ENCODE measurements at places on chromosomes 2 and 18.

DNA sequence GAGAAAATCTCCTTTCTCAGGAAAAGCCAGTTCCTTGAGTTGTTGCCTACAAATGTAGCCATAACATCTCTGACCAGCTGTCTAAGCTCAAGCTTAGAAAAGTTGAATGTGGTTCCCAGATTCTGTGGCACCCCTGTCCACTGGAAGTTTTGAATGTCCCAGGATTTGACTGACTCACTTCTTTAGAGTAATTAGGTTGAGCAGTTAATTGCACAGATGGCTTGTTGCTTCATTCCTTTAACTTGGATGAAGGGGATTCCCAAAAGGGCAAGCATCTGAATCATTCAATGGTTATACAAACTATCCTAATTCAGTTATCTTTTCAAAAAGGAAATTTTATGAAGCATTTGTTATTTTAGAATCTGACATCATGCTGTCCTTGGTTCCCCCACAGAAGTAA lies 374.7 kb downstream of the LNPK start:
- no peak for DNase-seq

DNA sequence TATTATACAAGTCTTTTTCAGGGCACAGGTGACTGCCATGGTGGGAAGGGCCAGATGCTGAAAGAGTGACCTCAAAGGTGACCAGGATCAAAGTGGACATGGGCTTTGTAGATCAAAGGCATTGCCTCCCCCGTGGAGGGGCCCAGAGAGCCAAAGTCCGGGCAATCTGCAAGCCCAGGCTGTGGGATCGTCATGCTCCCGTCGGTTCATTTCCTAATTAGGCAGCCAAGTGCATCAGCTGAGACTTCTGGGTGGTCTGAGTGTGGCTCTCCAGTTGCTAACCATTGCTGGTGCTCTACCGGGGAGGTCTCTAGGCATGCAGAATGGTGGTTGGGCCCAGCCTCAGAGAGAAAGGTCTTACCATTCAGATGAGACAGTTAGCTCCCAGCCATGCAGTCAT lies 61.6 kb downstream of the TRIB2 start:
- no peak for DNase-seq

- DNase-seq = no peak
Measured at GRCh38 chr2:88597168-88597567, 30.1 kb downstream of the EIF2AK3 start.

- DNase-seq = no peak
Measured at GRCh38 chr18:69557282-69557681, 156.6 kb downstream of the DOK6 start.

- DNase-seq = no peak
Measured at GRCh38 chr2:72051971-72052505, 95.6 kb downstream of the CYP26B1 start.

- no peak for DNase-seq
Measured at GRCh38 chr2:234111523-234111922, 61.0 kb downstream of the SPP2 start.

DNA sequence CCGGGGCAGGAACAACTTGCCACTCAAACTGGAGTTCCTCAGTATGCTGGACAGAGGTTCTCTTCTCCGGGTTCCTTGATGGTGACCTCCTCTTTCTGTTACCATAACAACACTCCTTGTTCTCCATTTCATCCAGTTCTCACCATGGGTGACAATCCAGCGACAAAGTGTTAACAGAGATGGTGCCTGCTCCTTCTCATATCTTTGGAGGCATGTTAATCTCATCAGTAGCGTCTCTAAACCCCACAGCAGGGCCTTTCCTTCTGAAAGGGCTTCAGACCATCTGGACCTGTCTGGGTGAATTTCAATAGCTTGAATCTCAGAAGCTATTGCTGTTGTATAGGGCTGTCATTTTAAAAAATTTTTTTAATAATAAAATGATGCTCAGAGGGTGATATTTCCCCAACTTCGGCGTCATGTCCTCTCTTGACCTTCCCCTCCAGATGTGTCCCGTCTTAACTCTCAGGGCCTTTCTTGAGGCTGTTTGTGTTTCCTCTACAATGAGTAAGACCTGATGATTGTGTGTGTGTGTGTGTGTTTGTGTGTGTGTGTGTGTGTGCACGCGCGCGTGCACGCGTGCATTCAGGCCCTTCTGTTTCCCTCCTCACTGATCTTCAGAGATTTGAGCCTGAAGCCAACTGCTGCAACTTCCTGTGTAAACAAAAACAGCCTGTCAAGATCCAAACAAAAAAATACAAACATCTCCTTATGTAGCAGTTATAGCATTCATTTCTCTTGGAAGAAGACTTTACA lies 24.3 kb upstream of the CETN1 start:
- no peak for DNase-seq

DNA sequence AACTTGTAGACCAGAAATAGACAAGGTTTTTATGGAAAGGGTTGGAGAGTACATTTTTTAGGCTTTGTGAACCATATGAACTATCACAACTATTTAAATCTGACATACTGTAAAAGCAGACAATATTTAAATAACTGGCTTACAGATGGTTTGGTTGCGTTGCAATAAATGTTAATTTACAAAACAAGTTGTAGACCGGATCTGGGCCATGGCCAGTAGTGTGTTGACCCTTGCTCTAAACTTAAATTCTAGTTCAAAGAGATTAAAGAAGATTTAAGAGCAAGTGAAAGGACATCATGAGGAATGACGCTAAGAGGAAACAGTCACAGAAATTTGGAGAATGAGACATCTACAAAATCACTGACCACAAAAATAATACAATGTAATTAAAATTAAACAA lies 652.7 kb downstream of the DCDC2C start:
- DNase-seq = no peak

GRCh38 chr18:25299426-25300300 lies 52.3 kb downstream of the ZNF521 start:
- no peak for DNase-seq

DNA sequence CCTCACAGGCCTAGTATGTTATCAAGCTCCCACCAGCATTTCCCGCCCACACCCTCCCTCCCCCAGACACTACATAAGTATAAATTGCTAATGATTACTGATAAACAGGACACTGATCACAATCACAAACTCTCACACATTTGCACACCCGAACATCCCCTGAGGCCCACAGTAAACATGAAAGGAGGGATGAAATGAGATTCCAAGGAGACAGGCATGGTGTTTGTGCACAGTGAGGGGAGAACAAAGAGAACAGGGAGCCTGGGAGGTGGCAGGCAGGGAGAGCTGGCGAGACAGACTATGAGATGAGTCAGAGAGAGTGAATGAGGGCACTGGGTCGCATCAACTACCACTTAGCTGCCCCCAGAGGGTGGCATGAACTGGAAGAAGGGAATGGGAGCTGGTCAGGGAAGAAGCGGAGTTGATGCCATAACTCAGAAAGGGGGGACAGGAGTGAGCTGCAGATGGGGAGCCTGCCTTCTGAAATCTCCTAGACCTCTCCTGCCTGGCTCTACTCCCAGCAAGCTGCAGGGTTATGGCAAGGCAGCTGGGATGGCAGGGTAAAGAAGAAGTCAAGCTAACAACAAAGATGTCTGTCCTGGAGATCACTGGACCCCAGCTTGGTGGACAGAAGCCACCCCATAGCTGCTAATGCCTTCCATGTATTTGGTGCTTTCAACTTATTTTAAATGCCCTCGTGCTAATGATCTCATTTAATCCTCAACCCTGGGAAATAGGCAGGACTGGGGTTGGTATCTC lies 5.1 kb downstream of the KIF3C start:
- DNase-seq = no peak

- no peak for DNase-seq
Measured at GRCh38 chr2:178111743-178112142, 494 bp upstream of the RBM45 start.

DNA sequence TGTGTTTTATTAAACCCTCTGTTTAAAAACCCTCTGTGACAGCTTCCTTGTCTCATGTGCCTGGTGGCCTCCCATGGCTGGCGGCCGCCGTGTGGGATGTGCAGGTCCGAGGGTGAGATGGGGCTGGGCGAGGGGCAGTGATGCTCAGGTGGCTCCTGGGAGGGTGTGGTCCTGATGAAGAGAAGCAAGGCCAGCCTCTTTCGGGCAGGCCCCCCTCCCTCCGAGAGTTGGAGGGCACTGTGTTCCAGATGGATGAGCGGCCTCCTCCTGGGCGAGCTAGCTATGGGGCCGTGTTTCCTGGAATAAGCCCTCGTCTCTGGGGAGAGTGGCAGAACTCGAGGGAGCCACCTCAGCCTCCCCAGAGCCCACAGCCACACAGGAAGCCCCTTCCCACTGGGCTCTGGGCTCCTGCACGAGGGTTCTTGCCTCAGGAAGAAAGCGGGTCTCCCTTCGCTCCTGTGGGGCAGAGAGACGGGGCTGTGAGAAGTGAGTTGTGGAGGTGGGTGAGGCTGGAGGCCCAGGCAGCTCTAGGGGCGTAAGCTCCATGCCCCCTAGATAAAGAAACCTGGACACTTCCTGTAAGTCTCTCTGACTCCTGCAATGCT lies 72.1 kb downstream of the ASB1 start:
- DNase-seq = no peak

- DNase-seq = peak; percentile 40
Measured at GRCh38 chr2:73290049-73290839, 3.1 kb downstream of the EGR4 start.

DNA sequence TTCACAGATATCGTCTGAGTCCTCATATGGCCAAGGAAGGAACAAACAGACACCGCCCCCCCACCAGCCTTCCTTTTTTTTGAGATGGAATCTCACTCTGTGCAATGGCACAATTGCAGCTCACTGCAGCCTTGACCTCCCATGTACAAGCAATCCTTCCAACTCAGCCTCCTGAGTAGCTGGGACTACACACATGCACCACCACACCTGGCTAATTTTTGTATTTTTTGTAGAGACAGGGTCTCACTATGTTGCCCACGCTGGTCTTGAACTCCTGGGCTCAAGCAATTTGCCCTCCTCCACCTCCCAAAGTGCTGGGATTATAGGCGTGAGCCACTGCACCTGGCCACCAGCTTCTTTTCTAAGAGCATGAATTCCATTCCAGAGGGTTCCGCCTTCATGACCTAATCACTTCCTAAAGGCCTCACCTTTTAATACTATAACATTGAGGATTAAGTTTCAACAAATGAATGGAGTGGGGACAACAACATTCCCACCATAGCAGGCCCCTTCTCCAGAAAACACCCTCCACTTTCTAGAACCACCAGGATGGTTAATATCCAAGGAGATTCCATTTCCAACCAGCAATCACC lies 2.2 kb upstream of the TMBIM1 start:
- no peak for DNase-seq

DNA sequence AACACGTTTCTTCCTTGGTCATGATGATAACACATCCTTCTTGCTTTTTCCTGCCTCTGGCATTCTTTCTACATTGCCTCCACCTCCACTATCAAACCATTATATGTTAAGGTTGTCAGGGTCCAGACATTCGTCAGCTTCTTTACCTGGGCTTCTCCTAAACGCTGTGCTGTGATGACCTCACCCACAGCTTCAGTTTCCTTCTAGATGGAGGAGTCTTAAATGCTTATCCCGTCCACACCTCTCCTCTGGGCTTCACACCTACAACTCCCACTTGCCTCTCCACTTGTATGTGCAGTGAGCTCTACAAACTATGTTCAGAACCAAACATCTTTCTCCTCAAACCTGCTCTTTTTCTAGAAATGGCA lies 666 bp upstream of the STAT1 start:
- DNase-seq = no peak

DNA sequence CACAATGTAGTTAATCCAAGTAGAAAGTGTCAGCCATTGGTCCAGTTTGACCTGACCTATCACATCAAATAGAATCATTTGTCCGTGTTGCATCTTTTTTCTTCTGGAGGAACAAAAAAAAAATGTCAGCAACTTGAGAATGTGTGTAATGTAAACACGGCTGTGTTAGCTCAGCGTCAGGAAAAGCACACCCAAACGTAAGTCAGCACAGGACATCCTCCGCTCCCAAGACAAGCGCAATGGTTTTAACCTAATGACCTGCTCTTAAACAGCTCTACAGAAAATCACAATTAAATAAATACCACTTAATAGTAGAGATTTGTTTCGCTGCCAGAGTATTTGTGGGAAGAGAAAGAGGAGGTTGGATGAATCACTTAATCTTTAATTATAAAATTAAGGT lies 59.4 kb downstream of the OSR1 start:
- no peak for DNase-seq

- no peak for DNase-seq
Measured at GRCh38 chr2:212361174-212361756, 177.3 kb downstream of the ERBB4 start.

DNA sequence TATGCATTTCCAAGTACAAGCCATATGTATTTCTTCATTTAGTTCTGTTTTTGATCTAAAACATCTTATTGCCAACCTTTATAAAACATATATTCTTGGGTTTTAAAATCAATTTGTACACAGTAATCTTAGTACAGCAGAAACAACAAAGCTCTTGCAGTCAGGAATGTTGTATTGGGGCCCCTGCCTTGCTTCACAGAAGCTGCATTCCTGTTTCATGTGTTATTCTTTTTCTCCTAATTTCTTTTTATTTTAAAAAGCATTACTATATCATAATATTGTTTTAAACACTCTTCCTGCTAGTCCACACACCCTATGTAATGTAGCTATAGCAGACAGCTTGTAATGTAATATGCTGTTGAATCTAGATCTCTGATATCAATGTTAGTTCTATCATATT lies 24.0 kb downstream of the SERPINB7 start:
- no peak for DNase-seq

- no peak for DNase-seq
Measured at GRCh38 chr2:197869041-197869440, 64.6 kb downstream of the PLCL1 start.

- DNase-seq = no peak
Measured at GRCh38 chr2:191916826-191917225, 69.9 kb upstream of the CAVIN2 start.

DNA sequence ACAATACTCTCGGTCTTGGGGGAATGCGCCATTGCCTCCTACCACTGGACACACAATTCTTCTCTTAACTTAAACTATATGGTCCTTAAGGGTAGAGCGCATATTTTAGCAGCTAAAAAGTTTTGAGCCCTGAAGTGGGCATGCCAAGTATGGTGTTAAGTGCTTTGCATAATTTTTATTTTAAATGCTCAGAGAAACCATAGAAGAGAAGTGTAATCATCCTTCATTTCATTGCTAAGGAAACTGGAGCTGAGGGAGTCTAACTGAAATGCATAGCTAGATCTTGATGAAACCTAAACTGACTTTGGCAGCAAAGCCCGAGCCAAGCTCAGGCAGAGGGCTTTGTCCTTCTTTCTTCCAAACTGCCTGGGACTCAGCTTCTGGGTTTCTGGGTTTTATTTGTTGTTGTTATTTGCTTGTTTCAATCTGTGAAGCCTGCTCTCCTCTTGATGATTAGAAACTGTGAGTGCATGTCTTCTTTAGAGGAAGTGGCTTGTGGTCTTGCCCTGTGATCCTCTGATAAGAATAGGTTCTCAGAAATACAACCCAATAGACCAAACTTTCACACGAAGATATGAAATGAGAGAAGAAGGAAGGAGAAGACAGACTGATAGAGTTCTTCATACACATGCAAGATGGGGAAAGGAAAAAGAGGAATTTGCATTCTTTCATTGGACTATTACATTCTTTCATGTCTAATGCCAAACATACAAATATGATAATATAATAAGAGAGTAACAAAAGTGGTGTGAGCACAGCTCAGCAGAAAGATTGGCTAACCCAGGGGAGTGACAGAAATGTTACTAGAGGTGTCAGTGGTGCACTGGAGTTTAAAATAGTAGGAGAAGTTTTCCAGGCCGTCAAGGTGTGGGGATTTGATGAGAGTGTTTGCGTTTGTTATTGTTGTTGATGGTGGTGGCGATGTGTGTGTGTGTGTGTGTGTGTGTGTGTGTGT lies 7.5 kb upstream of the RNF144A start:
- DNase-seq = no peak
